Tibial artery (tissue), 4 donors: ENCODE measurements at places on chromosomes 12 and 14.

DNA sequence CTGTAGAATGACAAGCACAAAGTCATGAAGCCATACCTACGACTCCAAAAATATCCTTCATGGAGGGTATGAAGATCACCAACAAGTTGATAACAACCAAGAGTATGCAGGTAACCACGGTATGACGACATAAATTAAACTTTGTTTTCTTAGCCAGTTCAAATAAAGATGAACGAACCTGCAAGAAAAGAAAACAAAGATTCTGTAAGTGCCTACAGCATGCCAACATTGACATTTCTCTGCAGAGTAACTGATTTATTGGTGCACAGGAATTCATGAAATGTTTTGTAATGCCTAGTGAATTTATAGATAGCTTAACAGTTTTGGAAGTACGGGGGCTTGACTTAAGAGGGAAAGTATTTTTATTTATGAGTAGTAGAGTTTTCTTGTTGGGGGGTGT, 71.0 kb downstream of the SLC38A1 start:
- no peak overlapping the region for H3K27ac ChIP-seq
- H3K27me3 ChIP-seq = no peaks in the 10 kb centered on the region
- peaks cover 74% of the 10 kb centered on the region for H3K36me3 ChIP-seq
- H3K4me1 ChIP-seq = no peaks in the 10 kb centered on the region

DNA sequence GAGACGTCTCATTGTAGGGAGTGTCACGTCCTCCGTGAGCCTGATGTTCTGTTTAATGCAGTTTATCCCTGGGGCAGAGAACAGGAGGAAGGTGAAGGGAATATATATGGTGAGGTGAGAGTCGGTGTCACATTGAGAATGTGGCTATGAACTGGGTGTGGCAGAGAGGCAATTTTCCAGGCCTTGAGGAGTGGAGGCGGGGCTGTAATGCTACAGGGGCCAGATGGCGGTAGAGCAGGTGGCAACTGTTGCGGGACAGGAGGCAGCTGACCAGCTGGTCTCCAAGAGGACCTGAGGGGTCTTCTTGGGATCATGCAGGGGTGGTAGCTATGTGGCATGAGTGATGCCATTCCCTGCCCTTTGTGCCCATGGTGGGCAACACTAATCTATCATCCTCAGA, 59.6 kb downstream of the CACNA1C start:
- peaks cover 4% of the 10 kb centered on the region for H3K36me3 ChIP-seq
- H3K4me3 ChIP-seq = no peak overlapping the region
- peak overlapping the region; percentile 74 for H3K27ac ChIP-seq
- no peaks in the 10 kb centered on the region for H3K27me3 ChIP-seq

DNA sequence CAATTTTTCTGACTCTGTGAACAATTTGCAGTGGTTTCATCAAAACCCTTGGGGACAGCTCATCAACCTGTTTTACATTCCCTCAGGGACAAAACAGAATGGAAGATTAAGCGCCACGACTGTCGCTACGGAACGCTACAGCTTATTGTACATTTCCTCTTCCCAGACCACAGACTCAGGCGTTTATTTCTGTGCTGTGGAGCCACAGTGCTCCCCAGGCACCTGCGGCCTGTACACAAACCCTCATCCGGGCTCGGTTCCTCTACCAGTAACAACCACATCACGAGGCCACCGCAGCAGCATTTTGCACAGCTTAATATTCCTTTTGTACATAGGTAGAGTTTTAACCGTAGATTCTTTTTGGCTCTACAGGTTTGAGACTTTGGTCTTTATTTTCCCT, 397.4 kb upstream of the OR4E1 start:
- no peaks in the 10 kb centered on the region for H3K27me3 ChIP-seq
- DNase-seq = no peak
- H3K4me1 ChIP-seq = peaks cover 3% of the 10 kb centered on the region
- no peak overlapping the region for H3K4me3 ChIP-seq

GRCh38 chr14:22836301-22837113, at the start of gene MMP14:
Gene MMP14 (plus strand): TSS chr14:22836585. CDS start chr14:22836818, 233 bp downstream.
- peak; percentile 97 for DNase-seq
- peaks cover 21% of the 10 kb centered on the region for H3K4me1 ChIP-seq
- H3K27me3 ChIP-seq = no peaks in the 10 kb centered on the region

- peak; percentile 81 for DNase-seq
- peak overlapping the region; percentile 54 for H3K4me3 ChIP-seq
- no peaks in the 10 kb centered on the region for H3K4me1 ChIP-seq
Measured at GRCh38 chr12:10153271-10154144, 18.4 kb downstream of the OLR1 start.

DNA sequence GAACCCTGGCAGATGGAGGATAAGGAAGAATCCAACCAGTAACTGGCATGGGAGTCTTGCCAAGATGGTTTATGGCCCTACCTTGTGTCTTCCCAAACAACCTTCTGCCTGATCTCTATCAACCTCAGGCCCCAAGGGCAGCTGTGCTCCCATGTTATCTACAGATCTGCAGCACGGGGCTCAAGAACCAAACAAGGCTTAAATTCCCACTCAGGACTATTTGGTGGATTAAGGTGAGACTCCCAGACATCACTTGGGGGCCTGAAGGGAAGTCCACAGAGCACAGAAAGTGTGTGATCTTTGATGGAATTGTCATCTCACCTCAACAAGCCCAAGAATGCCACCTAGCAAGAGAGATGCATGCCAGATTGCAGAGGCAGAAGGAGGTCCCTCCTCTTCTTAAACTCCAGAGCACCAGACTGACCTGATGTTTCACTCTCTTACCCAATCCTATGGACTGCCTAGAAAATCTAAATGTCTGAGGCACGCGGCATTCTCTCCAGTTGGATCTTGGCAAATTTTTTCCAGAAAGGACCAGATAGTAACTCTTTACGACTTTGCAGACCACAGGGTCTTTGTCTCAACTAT, 759.5 kb upstream of the TBX3 start:
- H3K27ac ChIP-seq = no peak overlapping the region
- H3K27me3 ChIP-seq = no peaks in the 10 kb centered on the region
- no peaks in the 10 kb centered on the region for H3K4me1 ChIP-seq
- H3K36me3 ChIP-seq = no peaks in the 10 kb centered on the region

GRCh38 chr12:28622406-28622805, 432.1 kb downstream of the CCDC91 start:
- no peak overlapping the region for H3K27ac ChIP-seq
- H3K27me3 ChIP-seq = no peaks in the 10 kb centered on the region
- DNase-seq = no peak
- H3K4me1 ChIP-seq = no peaks in the 10 kb centered on the region

GRCh38 chr14:22982477-22983245, at the start of gene AJUBA:
Gene AJUBA (minus strand): TSS chr14:22982551. CDS start chr14:22982266, 285 bp downstream.
- H3K4me1 ChIP-seq = peaks cover 42% of the 10 kb centered on the region
- no peaks in the 10 kb centered on the region for H3K27me3 ChIP-seq
- H3K36me3 ChIP-seq = no peaks in the 10 kb centered on the region
- peak within 1 kb of the TSS; percentile 84 for H3K27ac ChIP-seq
- DNase-seq = peak; percentile 91

- peak; percentile 76 for DNase-seq
- H3K4me3 ChIP-seq = peak overlapping the region; percentile 88
- peak overlapping the region; percentile 79 for H3K27ac ChIP-seq
Measured at GRCh38 chr14:103848175-103849077, 1.1 kb upstream of the PPP1R13B start.

DNA sequence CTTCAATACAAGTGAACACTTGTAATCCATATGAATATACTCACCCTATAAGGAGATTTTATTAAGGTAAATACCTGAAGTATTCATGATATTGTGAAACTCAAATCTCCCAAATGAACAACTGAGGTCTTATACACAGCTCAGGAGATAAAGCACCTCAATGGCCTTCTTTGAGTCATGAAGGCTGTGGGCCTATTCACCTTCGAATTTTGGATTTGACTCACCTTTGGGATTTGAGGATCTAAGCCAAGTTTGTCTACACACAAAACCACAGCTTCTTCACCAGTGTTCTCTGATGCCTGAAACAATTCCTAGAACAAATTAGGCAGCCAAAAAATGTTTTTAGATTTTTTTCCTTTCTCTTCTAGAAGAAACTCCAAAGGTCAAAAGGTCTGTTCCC, 194.1 kb downstream of the NUAK1 start:
- no peak overlapping the region for H3K27ac ChIP-seq
- no peaks in the 10 kb centered on the region for H3K27me3 ChIP-seq

- DNase-seq = no peak
- H3K4me3 ChIP-seq = no peak overlapping the region
Measured at GRCh38 chr12:132276827-132277373, 52.5 kb downstream of the GALNT9 start.

- no peak for DNase-seq
- peaks cover 70% of the 10 kb centered on the region for H3K36me3 ChIP-seq
Measured at GRCh38 chr12:122243965-122244364, 18.1 kb upstream of the DIABLO start.

DNA sequence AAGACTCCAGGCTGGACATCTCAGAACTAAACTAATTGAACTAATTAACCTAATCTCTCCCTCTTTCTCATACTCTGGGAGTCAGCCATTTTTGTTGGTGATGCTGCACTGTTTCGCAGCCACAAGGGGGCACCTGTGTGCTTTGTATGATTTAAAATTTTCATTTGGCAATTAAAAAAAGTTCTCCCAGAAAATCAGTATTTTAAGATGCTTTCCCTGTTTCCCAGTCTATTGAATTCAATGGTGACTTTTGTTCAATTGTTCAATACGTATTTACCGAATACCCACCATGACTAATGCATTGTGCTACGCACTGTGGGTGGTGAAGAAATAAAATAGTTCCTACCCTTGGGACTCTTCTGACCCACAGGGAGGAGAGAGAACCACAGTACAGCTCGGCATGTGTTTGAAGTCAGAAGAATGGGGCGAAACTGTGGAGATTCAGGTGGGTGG, 63.7 kb downstream of the ZNF664 start:
- H3K27me3 ChIP-seq = no peaks in the 10 kb centered on the region
- H3K4me1 ChIP-seq = no peaks in the 10 kb centered on the region
- no peak for DNase-seq
- no peak overlapping the region for H3K27ac ChIP-seq
- H3K4me3 ChIP-seq = no peak overlapping the region
- no peaks in the 10 kb centered on the region for H3K36me3 ChIP-seq

- H3K4me3 ChIP-seq = no peak overlapping the region
- H3K27ac ChIP-seq = no peak overlapping the region
- H3K27me3 ChIP-seq = no peaks in the 10 kb centered on the region
- no peak for DNase-seq
Measured at GRCh38 chr12:45204757-45205156, 11.1 kb upstream of the ANO6 start.

DNA sequence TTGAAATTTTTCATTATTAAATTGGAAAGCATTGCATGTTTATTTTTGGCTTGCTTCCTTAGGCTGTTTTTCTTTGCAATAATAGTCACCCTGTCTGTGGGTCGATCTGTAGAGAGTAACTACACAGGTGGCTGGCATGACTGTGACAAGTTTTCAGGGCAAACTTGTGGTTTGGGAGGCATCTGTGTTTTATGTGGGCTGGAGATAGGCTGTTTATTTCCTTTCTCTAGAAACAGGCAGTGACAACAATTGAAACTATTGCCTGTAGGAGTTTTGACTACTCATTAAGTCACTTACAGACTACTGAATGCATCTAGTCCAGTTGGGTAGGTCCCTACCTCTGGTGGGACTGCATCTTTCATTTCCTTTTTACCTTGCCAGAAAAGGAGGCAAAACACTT, 155.6 kb downstream of the DYRK2 start:
- DNase-seq = no peak
- H3K36me3 ChIP-seq = no peaks in the 10 kb centered on the region
- H3K27me3 ChIP-seq = no peaks in the 10 kb centered on the region
- peaks cover 28% of the 10 kb centered on the region for H3K4me1 ChIP-seq

DNA sequence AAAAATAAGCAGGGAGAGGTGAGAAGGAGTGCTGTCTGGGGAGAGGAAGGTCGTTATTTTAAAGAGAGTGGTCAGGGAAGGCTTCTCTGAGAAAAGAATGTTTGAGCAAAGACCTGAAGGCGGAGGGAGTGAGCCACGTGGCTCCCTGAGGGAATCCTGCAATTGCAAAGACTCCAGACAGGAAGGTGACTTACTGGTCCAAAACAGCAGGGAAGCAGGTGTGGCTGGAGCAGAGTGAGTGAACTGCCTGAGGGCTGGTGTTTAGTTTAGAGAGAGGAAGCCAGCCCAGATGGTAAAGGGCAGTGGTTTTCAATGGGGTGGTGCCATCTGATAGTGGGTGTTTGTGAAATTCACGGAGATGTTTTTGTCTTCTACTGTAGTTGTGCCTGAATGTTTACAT, 58.8 kb upstream of the LTA4H start:
- H3K4me3 ChIP-seq = no peak overlapping the region
- DNase-seq = no peak
- H3K4me1 ChIP-seq = no peaks in the 10 kb centered on the region
- no peaks in the 10 kb centered on the region for H3K27me3 ChIP-seq
- no peak overlapping the region for H3K27ac ChIP-seq

GRCh38 chr14:102121567-102121966, 18.1 kb upstream of the WDR20 start:
- H3K27me3 ChIP-seq = no peaks in the 10 kb centered on the region
- no peaks in the 10 kb centered on the region for H3K36me3 ChIP-seq
- no peaks in the 10 kb centered on the region for H3K4me1 ChIP-seq
- no peak for DNase-seq
- H3K4me3 ChIP-seq = no peak overlapping the region
- H3K27ac ChIP-seq = no peak overlapping the region
